Activated CD8-positive, alpha-beta T cell treated with anti-CD3 and anti-CD28 coated beads, Interleukin-2, amount 10 ng/mL, durations not matched to agents 7 days and 5 days (primary cell): ENCODE measurements at places on chromosomes 12 and 14. TPM values are rescaled to one million over a fixed set of nuclear protein-coding genes. Genes with fewer than 3 reads are reported as not detected.

GRCh38 chr12:116389990-116390389 is 112.5 kb upstream of the MED13L start:
- no peak overlapping the region for H3K27ac ChIP-seq
- H3K4me1 ChIP-seq = peaks cover 22% of the 10 kb centered on the region
- H3K36me3 ChIP-seq = no peaks in the 10 kb centered on the region
- DNase-seq = no peak

DNA sequence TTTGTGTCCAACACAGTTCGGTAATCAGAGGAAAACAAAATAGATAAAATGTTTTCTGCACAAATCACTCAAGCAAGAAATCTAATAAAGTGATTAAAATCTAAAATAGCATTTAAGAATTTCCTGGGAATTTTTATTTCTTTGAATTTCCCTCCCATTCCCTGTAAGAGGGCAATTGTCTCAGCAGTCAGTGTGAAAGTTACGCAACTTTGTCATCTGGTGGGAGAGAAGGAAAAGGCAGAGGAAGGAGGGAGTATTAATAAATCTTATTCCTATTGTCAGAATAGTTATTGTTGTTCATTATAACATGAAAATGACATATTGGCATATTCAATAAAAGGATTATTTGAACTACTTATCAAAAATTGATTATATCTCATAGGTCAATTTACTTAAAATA is 464.9 kb downstream of the PRKD1 start:
- H3K4me3 ChIP-seq = no peak overlapping the region
- no peaks in the 10 kb centered on the region for H3K36me3 ChIP-seq
- no peaks in the 10 kb centered on the region for H3K27me3 ChIP-seq
- no peak for DNase-seq

DNA sequence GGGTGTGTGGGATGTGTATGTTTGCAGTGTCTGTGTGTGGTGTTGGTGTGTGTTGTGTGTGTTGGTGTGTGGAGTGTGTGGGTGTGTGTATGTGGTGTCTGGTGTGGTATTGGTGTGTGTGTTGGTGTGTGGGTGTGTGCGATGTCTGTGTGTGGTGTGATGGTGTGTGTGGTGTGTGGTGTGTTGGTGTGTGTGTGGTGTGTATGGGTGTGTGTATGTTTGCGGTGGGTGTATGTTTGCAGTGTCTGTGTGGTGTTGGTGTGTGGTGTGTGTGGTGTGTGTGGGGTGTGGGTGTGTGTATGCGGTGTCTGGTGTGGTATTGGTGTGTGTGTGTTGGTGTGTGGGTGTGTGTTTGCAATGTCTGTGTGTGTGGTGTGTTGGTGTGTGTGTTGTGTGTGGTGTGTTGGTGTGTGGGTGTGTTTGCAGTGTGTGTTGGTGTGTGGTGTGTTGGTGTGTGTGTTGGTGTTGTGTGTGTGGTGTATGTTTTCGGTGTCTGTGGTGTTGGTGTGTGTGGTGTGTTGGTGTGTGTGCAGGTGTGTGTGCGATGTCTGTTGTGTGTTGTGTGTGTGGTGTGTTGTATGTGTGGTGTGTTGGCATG is 15.7 kb downstream of the MLXIP start:
- H3K36me3 ChIP-seq = peaks cover 25% of the 10 kb centered on the region
- no peak for DNase-seq
- no peak overlapping the region for H3K4me3 ChIP-seq

DNA sequence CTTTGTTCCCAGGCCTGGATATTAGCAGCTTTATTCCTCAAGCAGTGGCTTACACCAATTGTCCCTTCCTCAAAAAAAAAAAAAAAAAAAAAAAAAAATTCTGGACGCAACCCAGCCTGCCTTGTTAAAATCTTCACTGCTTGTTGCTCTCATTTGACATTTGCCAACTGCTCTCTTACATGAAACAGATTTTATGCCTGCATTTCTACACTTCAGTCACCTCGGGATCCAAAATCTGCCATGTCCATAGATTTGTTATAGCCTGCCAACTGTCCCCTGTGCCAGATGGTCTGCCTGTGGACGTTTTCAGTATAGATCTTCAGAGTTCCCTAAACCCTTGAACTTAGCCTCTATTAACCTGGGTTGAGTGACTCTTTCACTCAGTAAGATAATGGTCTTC is 651.5 kb downstream of the FSCB start:
- H3K4me1 ChIP-seq = no peaks in the 10 kb centered on the region
- H3K27me3 ChIP-seq = no peaks in the 10 kb centered on the region
- no peak overlapping the region for H3K27ac ChIP-seq
- H3K36me3 ChIP-seq = no peaks in the 10 kb centered on the region
- no peak overlapping the region for H3K4me3 ChIP-seq

DNA sequence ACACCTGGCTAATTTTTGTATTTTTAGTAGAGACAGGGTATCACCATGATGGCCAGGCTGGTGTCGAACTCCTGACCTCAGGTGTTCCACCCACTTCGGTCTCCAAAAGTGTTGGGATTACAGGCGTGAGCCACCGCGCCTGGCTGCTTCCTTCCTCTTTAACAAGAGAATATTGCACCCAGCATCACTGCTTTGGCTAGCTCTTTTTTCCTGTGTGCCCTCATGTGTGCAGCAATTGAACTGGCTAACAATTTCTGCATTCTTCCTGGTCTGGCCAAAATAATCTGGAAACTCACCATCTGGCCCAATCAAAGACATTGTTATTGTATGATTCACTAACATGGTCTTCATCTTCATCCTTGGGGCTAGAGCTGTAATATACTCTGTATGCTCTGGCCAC is 2.7 kb upstream of the ASB8 start:
- H3K36me3 ChIP-seq = peaks cover 2% of the 10 kb centered on the region
- peaks cover 8% of the 10 kb centered on the region for H3K27me3 ChIP-seq
- peaks cover 29% of the 10 kb centered on the region for H3K4me1 ChIP-seq
- H3K27ac ChIP-seq = no peak overlapping the region
- no peak for DNase-seq
- no peak overlapping the region for H3K4me3 ChIP-seq

DNA sequence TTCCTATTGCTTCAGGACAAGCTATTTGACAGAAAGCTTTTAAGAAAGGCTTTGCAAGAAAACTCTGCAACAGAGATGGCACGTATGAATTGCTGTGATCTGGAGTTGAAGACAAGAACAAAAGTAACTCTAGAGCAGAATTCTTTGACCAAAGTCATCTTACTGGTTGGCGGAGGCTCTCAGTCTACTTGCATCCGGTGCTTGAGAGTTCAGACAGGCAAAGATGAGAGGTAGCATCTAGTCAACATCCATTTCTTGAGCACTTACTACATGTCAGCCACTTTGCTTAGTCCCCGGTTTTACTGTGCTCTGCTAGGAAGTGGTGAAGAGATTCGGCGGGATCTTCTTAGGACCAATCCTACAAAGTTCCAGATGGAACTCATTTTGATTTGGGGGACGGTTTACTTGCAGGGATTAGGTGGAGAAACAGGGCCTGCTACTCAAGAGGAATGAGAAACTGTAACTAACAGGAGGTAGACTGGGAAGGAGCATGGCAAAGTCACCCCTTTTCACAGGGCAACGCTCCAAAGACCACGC is 404 bp upstream of the CCDC91 start:
- peak overlapping the region; percentile 99 for H3K27ac ChIP-seq
- H3K4me3 ChIP-seq = peak overlapping the region; percentile 96
- peaks cover 20% of the 10 kb centered on the region for H3K36me3 ChIP-seq
- H3K4me1 ChIP-seq = peaks cover 37% of the 10 kb centered on the region
- DNase-seq = peak; percentile 33

DNA sequence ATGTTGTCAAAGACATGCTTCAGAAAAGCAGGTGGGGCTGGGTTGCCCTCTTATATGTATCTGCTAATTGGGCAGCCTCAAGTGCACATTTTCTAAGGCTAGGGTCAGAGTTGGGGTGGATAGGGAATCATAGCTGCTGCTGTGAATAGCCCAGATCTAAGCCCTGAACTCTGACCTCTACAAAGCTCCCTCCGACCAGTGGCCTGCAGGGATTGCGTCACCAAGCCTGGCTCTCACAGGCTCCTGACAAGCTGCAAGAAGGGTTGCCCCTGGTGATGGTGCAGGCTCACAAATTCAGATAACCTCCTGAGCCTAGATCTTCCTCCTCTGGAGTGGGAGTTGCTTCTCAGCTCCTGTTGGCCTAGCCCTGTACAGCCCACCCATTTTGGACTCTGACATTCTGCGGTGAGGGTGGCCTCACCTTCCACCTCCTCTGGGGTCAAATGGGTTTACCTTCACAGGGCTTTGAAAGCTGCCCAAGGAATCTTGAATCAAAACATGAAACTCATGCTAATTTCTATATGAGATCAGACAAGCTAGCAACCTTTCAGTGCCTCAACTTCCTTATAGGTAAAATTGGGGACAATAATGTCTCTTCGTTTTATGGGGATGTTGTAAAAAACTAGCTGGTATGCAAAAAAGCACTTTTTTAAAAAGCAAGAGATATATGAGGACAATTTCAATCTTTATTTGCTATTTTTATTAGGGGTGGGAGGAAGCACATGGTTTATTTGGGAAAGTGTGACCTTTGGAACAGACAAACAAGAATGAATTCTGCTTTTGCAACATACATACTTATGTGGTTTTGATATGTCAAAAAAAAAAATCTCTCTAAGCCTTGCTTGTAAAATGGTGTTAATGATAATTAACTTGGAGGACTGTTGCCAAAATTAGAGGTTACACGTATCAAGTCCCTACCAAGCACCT is 4.9 kb upstream of the SUSD6 start:
- no peak overlapping the region for H3K27ac ChIP-seq
- no peaks in the 10 kb centered on the region for H3K36me3 ChIP-seq
- H3K4me3 ChIP-seq = no peak overlapping the region
- no peaks in the 10 kb centered on the region for H3K27me3 ChIP-seq
- DNase-seq = no peak
- peaks cover 24% of the 10 kb centered on the region for H3K4me1 ChIP-seq

DNA sequence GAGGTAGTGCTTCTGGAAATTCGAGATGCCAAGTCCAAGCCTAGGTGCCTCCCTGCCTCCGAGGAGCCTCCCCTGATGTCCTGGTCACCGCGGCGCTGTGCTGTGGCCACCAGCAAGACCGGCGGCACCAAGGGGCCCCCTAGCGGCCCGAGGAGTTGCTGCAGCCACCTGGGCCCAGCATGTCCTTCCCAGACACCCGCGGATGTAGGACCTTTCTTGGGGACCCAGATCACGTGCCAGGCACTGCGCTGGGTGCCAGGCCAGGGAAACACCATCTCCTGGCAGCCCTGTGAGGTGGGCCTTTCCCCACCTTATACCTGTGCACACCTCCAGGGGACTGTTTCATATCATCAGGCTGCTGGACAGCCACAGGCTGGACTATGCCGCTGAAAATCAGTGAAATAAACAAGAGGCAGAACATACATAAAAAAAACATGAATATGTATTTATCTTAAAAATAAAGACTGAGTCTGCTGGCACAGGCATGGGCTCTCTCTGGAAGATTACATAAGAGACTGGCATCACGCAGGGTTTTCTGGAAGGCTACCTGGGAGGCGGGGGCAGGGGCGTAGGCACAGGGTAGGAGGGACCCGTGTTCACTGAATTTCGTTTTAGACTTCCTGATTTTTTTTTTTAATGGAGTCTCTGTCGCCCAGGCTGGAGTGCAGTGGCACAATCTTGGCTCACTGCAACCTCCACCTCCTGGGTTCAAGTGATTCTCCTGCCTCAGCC is 15.9 kb upstream of the HHIPL1 start:
- H3K4me1 ChIP-seq = peaks cover 1% of the 10 kb centered on the region
- H3K4me3 ChIP-seq = no peak overlapping the region
- no peaks in the 10 kb centered on the region for H3K27me3 ChIP-seq
- H3K36me3 ChIP-seq = no peaks in the 10 kb centered on the region
- no peak overlapping the region for H3K27ac ChIP-seq

DNA sequence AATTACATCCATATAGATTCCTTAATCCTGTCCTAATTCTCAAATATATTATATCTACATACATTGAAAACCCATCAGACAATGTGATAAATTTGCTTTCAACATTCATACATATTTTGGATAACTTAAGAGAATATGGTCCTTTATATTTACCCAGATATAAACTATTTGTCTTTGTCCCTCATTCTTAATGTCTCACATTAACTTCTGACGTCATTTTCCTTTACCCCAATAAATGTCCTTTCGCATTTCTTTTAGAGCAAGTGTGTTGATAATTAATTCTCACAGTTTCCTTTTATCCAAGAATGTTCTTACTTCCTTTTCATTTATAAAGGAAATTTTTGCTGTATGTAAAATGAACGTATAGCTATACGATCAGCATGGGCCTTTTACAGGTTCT is 12.6 kb upstream of the PTPRR start:
- no peak overlapping the region for H3K27ac ChIP-seq
- H3K4me1 ChIP-seq = no peaks in the 10 kb centered on the region
- DNase-seq = no peak
- no peaks in the 10 kb centered on the region for H3K36me3 ChIP-seq

DNA sequence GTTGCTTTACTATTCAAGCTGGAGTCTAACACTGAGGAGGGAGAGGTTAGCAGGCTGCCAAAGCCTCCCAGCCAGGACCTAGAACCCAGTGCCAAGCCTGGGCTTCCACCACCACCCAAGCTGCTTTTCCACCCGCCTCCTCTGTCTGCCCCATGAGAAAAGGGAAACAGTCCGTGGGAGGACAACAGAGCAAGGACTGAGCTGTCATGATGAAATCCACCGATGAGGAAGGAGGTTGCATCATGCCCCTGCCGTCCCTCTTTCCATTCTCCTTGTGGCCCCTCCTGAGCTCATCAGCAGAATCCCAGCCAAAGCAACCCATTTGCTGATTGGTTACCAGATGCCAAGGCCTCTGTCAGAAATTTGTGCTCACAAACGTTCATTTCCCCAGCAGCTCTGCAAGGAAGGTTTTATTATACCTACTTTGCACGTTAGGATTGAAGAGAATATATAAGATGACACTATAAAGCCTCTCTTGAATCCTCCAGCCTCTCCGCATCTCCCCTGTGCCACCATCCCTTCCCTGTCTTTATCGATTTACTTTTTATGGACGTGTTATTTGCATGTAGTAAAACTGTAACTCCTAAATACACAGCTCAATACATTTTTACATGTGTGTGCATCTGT is 6.3 kb upstream of the SERPINA1 start:
- H3K4me3 ChIP-seq = no peak overlapping the region
- no peak for DNase-seq
- H3K27me3 ChIP-seq = peaks cover 13% of the 10 kb centered on the region
- peaks cover 23% of the 10 kb centered on the region for H3K4me1 ChIP-seq
- H3K36me3 ChIP-seq = no peaks in the 10 kb centered on the region
- no peak overlapping the region for H3K27ac ChIP-seq

- no peak for DNase-seq
- H3K27ac ChIP-seq = no peak overlapping the region
- H3K27me3 ChIP-seq = peaks cover 40% of the 10 kb centered on the region
- peaks cover 4% of the 10 kb centered on the region for H3K4me1 ChIP-seq
- H3K36me3 ChIP-seq = no peaks in the 10 kb centered on the region
These were observed 7.9 kb upstream of the NYNRIN start for GRCh38 chr14:24390701-24391468.

- no peaks in the 10 kb centered on the region for H3K36me3 ChIP-seq
- no peak for DNase-seq
- no peak overlapping the region for H3K27ac ChIP-seq
- H3K4me3 ChIP-seq = no peak overlapping the region
These were observed 181.0 kb upstream of the BMP4 start for GRCh38 chr14:54137614-54137961.

The HDAC7 gene
- 207 TPM for total RNA-seq

The IL31 gene
- total RNA-seq = not detected

The PRH1 gene
- 21.4 TPM for total RNA-seq

The PRB2 gene
- not detected for total RNA-seq

The CLMN gene
- 1.6 TPM for total RNA-seq
